C1 segment of cervical spinal cord (tissue), 14 donors: ENCODE measurements at places on chromosomes 4 and X.

GRCh38 chr4:177505171-177505615 is 63.0 kb upstream of the AGA start:
- DNase-seq = no peak

DNA sequence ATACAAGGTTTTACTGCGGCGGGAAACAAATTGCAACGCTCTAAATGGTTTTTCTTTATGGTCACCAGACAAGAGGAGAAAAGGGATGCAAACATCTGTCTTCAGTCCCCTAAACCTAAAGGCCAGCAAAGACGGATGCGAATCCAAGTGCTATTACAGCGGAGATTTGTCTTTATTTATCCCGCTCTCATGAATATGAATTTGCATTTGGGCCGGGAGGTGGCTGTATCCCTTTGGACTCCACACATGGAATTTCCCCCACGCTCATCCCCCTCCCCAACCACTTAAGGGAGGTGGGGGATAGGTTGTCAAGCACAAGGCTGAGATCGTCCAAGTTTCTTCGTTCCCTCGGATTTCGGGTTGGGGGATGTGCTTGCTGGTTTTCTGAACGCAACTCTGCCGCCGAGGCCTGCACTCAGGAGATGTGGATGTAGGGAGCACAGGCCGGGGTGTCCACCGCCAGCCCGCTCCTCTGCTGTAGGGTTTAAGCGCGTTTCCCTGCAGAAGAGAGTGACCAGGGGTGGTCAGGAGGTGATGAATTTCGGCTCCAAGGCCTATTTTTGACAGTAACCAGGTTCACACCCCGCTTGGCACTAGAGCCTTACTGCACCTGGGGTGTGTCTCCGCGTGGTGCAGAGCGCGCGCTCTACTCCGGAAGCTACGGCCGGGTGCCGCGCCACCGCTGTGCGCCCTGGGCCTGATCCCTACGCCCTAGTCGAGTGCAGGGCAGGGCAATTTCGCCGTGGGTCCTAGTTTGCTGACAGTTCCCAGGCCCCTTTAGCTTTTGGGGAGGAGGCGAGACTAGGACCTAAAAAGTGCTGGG is 2.3 kb upstream of the PHOX2B start:
- DNase-seq = no peak

DNA sequence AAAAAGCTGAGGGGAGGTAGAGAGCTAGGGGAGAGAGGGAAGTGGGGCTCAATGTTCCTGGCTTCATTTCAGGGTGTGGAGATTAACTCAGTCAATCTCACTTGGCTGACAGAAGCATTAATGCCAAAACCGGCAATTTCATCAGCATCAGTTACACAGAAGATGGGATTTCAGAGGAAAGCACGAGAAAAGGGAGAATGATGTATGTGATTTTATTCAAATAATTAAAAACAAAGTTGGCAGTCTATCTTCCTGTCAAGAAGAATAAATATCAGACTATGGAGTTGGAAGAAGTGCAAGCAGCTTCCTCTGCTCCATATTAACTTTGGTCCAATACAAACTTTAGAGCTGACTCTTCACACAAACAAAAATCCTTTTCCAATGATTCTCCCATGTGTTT is 29.6 kb upstream of the HCCS start:
- no peak for DNase-seq

DNA sequence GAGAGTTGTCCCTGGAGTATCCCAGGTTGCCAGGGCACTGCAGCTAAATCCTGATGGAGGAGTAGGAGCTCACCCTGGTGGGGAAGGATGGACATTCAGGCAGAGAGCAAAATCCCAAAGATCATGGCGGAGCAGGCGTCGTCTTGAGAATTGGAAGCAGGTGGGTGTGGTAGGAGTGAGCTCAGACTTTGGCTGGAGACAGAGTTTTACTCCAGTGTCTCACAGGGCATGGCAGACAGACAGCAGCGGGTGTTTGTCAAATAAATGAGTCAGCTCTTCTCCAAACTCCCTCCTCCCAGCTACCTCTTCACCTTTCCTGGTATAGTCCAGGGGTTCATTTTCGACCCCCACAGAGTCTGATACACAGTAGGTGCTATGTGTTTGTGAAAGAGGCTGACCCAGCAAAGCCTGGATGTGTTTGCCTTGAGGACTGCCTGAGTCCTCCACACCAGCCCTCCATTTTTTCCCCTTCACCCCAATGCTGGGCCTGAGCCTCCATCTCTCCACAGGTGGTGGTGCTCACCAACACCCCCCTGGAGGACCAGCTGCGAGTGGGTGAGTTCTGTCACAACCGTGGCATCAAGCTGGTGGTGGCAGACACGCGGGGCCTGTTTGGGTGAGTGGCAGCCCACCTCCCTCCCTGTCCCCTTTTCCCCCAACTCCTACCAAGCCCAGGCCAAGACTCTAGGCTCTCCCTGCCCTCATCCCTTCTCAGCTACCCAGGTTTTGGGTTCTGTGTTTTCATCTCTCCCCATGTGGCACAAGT is 6.9 kb downstream of the UBA1 start:
- no peak for DNase-seq

DNA sequence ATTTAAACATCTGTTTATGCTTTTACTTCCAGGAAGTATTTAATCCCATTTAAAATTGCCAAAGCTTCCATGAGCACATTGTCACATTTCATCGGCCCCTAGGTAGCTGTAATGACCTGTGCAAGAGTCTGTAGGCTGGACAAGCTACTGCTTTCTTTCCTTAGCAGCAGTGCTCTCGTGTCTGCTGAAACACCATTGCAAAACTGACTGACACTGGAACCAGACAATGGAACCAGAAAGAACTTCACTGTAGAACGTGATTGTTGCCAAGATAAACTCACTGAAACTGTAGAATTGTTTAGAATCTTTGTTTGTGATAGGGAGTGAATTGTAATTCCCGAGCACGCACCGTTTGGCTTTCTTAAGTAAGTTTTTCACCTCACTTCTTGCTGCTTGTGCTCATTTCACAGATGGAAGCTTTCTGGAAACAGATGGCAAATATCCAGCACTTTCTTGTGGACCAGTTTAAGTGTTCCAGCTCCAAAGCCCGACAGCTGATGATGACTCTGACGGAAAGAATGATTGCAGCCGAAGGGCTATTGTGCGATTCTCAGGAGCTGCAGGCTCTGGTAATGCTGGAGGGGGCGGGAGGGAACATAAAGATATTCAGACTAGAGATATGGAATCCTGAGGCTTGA is 36.9 kb downstream of the EVC start:
- DNase-seq = no peak

GRCh38 chr4:94913316-94913715 is 155.6 kb downstream of the BMPR1B start:
- no peak for DNase-seq

GRCh38 chr4:151715881-151716280 is 44.9 kb downstream of the GATB start:
- no peak for DNase-seq

GRCh38 chr4:84503495-84504437 is 4.7 kb upstream of the NKX6-1 start:
- DNase-seq = no peak

DNA sequence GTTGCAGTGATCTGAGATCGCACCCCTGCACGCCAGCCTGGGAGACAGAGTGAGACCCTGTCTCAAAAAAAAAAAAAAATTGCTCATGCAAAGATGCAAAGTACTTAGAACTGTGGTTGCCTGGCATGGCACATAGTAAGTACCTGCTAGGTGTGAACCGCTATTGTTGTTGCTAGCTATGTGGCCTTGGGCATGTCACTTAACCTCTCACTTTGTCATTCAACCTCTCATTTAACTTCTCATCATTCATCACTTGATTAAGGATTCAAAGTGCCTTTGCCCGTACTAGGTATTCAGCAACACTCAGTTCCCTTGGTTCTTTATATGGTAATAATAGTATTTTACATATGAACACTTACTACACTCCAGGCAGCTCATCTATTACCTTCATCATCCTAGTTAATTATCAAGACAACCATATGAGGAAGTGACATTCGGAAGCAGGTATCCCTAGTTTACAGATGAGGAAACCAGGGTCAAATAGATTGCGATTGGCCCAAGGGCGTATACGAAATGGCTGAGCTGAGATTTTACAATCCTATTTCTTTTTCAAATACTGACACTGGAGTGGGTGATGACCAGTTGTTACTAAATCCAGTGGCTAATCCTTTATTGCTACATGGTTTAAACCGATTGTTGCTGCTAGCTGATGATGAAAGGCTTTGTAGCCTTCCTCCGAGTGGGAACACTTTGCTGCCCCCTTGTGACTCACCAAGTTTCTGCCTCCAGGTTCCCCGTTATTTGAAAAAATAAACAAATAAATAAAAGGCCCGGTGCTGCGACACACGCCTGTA is 28.8 kb upstream of the SOWAHD start:
- peak; percentile 0 for DNase-seq

GRCh38 chrX:21738950-21739287 is 19.0 kb downstream of the SMPX start:
- no peak for DNase-seq
